Renal cortical epithelial cell (primary cell): ENCODE measurements at places on chromosomes 7 and 10. TPM values are rescaled to one million over a fixed set of nuclear protein-coding genes. Genes with fewer than 3 reads are reported as not detected.

Gene FAS
- total RNA-seq, result 95.0 and 123 TPM in 2 replicates

Gene EPO
- not detected in 2 replicates for total RNA-seq

Gene STOX1
- 0.35 and 2.9 TPM in 2 replicates for total RNA-seq

Gene EPHB4
- 80.9 and 141 TPM in 2 replicates for total RNA-seq

Gene PRTFDC1
- total RNA-seq, result 12.2 and 13.7 TPM in 2 replicates

Gene PLAU
- total RNA-seq, result 238 and 1,509 TPM in 2 replicates

Gene TMEM213
- total RNA-seq, result 1.2 TPM in 1 of 2 replicates, not detected in the other

Gene GCK
- total RNA-seq, result 0.10 TPM in 1 of 2 replicates, not detected in the other

Gene MRC1
- total RNA-seq, result 0.10 and 0.17 TPM in 2 replicates

Gene RELN
- total RNA-seq, result 3.0 and 4.8 TPM in 2 replicates

Gene UNCX
- total RNA-seq, result not detected in 2 replicates

Gene FAM13C
- 0.20 TPM in 1 of 2 replicates, not detected in the other for total RNA-seq

Gene EBF3
- under 0.01 and 0.05 TPM in 2 replicates for total RNA-seq

Gene SEMA3C
- 173 and 349 TPM in 2 replicates for total RNA-seq

Gene PRSS2
- total RNA-seq, result not detected in 2 replicates

Gene TASOR2
- 68.4 and 110 TPM in 2 replicates for total RNA-seq

Gene AKR1E2
- total RNA-seq, result 5.4 and 6.0 TPM in 2 replicates

Gene ERVW-1
- total RNA-seq, result not detected in 2 replicates

Gene ZC3HAV1L
- 13.5 and 34.9 TPM in 2 replicates for total RNA-seq

Gene CRYGN
- not detected in 2 replicates for total RNA-seq

Gene OR9A2
- not detected in 2 replicates for total RNA-seq

Gene FRAT2
- total RNA-seq, result 7.8 and 15.0 TPM in 2 replicates

Gene RNF148
- 0.15 TPM in 1 of 2 replicates, not detected in the other for total RNA-seq

Gene MKI67
- total RNA-seq, result 0.75 and 5.2 TPM in 2 replicates

Gene PWWP2B
- 11.1 and 18.9 TPM in 2 replicates for total RNA-seq

Gene CAV1
- 217 and 552 TPM in 2 replicates for total RNA-seq

Gene SGCE
- total RNA-seq, result 66.0 and 129 TPM in 2 replicates

Gene GRM3
- total RNA-seq, result not detected in 2 replicates

Gene ABCB8
- total RNA-seq, result 31.0 and 43.4 TPM in 2 replicates

Gene PAPOLB
- total RNA-seq, result not detected in 2 replicates

Gene PTF1A
- total RNA-seq, result not detected in 2 replicates

Gene SLC16A9
- total RNA-seq, result 1.0 and 1.1 TPM in 2 replicates

Gene PRDX3
- 361 and 404 TPM in 2 replicates for total RNA-seq

Gene HPSE2
- total RNA-seq, result not detected in 2 replicates

Gene MYPN
- 0.17 TPM in 1 of 2 replicates, not detected in the other for total RNA-seq

Gene SPDYE8
- not detected in 2 replicates for total RNA-seq

Gene GRID2IP
- under 0.01 and 0.69 TPM in 2 replicates for total RNA-seq

Gene CALHM1
- total RNA-seq, result not detected in 2 replicates

Gene ETV1
- total RNA-seq, result 2.3 and 3.0 TPM in 2 replicates

Gene TMEM229A
- not detected in 2 replicates for total RNA-seq

Gene TUBAL3
- total RNA-seq, result 0.35 and 1.7 TPM in 2 replicates

Gene LRIT1
- total RNA-seq, result not detected in 2 replicates

Gene SPDYE16
- 0.25 TPM in 1 of 2 replicates, not detected in the other for total RNA-seq

Gene TRPV5
- not detected in 2 replicates for total RNA-seq

Gene C7orf33
- not detected in 2 replicates for total RNA-seq

Gene CXCL12
- 2.1 and 5.4 TPM in 2 replicates for total RNA-seq

Gene TMEM225B
- 0.55 TPM in 1 of 2 replicates, not detected in the other for total RNA-seq

Gene ATOH7
- 0.05 TPM in 1 of 2 replicates, not detected in the other for total RNA-seq

Gene TLX1
- total RNA-seq, result not detected in 2 replicates

Gene TFPI2
- total RNA-seq, result 22.7 and 65.1 TPM in 2 replicates

Gene CADPS2
- total RNA-seq, result 8.7 and 14.6 TPM in 2 replicates

Gene CPA2
- total RNA-seq, result not detected in 2 replicates

Gene CLEC5A
- total RNA-seq, result not detected in 2 replicates

Gene TMEM176B
- 0.75 and 1.0 TPM in 2 replicates for total RNA-seq
